NCI-H524 (cell line): ENCODE measurements at places on chromosomes 5 and 9.
A peak's percentile ranks its signal among the peaks of the same experiment; 100 is the strongest.

DNA sequence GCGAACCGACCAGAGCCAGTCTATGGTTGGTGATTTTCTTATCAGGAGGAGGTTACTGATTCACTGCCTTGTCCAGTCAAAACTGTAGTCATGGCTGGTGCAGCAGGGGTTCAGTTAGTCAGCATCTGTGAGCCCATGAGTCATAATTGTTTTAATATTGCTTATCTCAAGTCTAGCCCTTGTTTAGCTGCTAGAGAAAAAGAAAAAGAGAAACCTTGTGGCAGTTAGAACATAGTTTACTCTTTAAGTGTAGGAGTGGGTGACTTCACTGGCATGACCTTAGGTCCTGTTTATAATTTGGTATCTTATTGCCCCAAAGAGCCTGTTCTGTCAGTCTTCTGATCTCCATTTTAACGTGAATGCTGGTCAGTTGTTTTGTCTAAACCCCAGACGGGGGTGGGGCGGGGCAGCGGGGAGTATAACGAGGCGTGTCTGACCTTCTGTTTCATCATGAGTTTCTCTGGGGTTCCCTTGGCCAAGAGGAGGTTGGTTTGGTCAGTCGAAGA, 76.9 kb upstream of the NFIL3 start:
- DNase-seq, result no peak

GRCh38 chr5:4130819-4131218, 535.2 kb downstream of the IRX1 start:
- no peak for DNase-seq

DNA sequence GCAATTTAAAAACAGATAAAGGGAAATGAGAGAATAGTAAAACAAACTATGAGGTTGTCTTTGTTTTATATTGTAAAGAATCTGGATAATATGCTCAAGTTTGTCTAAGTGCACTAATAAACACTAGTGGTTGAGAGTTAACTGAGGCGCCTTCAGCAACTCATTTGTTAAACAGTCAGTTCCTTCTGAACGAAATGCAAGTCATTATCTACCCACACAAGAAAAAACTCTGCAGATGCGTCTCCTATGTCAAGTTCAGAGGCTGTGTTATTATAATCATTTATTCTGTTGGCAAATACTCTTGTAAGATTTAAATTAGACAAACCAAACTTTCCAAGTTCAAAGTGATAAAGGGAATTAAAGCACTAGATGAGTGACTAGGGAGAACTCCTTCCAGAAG, 20.3 kb upstream of the PCA3 start:
- no peak for DNase-seq

- no peak for DNase-seq
Observed at GRCh38 chr9:96626912-96627311, 7.3 kb upstream of the CDC14B start.

DNA sequence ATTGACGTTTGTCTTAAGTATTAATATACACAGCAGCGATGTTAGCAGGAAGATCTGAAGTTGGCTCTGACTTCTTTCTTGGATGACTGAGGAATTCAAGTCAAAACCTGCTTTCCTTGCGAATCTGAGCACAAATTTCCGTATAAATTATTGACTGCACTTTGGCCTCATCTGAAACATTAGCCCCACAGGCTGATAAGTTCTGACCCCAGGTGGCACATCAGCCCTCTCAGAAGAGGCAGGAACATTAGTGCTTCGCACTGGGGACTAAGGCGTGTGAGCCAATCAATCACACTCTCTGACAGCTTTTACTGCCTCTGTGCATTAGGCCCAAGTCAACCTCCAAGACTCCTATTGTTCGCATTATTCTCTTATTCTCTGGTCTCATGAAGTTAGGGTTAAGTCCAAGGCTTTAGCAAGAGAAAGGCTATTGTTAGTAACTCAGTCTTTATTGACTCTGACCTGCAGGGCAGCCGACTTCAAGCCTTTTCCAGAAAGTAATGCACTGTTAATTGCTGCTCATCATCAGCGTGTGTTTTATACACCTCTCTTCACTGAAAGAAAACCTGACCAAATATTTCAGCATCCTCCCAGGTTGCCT, 84.2 kb downstream of the ZNF608 start:
- peak; percentile 43 for DNase-seq

DNA sequence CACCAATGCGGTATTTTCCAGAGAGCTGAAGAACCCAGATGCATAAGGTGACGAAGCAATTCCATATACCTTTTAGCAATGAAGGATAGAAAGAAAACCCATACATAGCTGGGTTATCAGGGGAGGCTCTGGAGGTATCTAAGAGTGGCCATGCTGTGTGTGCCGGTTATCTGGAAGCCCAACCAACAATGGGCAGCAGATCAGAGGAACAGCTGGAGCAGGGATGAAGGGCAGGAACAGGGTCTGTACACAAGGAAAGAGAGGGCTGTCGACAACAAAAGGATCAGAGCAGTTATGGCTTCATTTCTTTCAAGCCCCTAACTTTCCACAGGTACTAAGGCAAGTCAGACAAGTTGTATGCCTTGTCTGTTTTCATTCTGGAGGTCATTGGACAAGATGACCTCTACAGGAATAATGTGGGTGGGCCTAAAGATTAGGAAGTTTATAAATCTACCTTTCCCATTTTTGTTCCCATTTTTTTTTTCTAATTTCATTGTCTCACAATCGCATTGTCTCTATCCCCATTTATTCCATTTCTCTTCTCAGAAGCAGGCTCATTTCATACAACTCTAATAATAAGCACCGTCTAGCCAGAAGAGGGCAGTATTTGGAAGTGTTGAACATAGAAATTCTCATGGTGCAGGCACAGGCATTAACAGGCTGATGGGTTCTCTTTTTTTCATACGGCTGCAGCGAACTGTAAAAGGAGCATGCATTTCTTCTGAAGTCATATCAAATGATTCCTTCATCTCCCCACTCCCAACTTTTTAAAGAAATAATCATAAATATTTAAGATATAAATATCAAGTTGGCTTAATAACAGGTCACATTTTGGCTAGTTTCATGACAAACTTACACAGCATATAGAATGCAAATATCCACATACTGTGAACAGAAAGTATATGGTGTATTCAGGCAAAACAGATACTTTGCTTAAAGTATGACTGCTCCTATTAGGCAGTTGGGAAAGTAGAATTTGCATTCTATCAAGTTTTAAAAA, 63.5 kb downstream of the ZNF474 start:
- DNase-seq, result peak; percentile 36

- peak; percentile 36 for DNase-seq
Observed at GRCh38 chr5:143057580-143057999, 287.4 kb downstream of the ARHGAP26 start.

- DNase-seq, result no peak
Observed at GRCh38 chr5:60259730-60260129, 366.2 kb upstream of the PDE4D start.

GRCh38 chr5:149271716-149272563, at the start of gene AFAP1L1:
Gene AFAP1L1, plus strand, starts transcription at chr5:149271859. Its CDS starts 110 bp downstream, at chr5:149271969.
- peak; percentile 29 for DNase-seq

DNA sequence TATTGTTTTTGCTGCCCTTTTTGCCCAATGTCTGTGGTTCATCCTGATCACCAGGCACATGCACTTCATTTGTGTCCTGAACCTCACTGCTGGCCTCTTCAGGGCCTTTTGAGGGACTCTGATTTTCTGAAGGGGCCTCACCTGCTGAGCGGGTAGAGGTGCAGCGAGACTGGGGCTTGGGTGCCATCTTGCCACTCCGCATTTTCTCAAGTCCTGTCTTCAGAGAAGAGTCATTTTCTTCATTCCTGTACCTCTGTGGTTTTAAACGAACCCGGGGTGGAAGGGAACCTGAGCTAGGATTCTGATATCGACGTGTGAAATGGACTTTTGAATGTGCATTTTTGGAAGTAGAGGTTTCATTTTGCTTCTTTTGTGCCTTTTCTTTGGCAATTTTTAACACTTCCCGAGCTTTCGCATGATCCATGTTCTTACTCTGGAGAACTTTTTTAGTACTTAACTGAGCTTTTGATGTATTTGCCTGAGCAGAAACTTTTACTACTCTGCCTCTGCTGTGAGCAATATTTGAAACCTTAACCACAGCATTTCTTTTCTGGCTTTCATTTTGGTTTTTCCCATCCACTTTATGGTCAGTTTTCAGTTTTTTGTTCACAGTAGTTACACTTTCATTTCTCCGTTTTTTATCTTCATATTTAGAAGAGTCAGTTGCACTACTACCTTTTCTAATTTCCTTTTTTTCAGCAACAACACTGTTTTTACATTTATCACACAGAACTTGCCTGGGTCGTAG, 26.1 kb downstream of the PWWP2A start:
- DNase-seq, result no peak

GRCh38 chr5:158513490-158514318, 586.0 kb downstream of the EBF1 start:
- no peak for DNase-seq

DNA sequence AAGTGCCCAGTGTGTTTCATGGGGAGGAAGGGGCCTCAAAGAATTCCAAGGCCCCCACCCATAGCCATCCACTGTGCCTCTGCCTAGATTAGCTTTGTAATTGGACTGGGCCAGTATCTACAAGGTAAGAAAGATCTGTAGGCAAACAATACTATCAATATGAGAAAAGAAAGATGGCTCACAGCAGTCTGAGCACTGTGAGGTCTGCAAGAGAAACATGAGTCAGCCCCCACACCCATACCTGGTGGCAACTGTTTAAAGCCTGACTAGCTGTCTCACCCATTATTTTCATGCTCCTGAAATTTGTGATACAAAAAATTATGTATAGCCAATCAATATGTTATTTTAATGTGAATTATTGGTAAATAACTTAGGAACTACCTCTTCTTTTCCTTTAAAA, 10.0 kb upstream of the ZNF483 start:
- DNase-seq, result no peak

DNA sequence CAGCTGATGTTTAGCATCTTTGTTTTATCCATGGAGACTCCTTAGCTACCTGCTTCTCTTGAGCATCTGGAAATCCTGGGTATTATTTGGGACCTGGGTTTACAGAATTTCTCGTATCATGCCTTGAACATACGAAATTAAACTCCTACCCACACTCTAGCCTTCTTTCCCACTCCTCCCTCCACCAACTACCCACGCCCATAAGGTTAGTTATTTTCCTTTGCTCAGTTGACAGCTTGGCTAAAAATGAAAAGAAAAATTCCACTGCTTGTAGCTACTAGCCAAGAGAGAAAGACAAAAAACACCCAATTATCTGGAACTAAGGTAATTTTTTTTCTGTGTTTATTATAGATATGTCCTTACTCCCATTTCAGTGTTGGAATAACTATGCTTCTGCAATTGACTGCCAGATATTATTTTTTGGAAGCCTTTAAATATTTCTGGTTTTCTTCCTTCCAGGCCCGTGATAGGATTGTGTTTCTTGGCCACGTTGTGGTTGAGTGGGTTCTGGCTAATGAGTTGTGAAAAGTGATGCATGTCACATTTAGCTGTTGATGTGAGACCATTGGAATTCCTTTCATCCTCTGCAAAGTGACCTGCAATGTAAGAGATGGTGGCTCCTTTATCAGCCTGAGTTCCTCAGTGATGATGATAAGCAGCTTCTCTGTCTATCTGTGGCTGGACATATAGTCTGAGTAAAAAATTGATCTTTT, 308.1 kb downstream of the LRRC70 start:
- DNase-seq, result no peak

- DNase-seq, result peak; percentile 56
Observed at GRCh38 chr9:93072383-93072795, 13.9 kb downstream of the SUSD3 start.

DNA sequence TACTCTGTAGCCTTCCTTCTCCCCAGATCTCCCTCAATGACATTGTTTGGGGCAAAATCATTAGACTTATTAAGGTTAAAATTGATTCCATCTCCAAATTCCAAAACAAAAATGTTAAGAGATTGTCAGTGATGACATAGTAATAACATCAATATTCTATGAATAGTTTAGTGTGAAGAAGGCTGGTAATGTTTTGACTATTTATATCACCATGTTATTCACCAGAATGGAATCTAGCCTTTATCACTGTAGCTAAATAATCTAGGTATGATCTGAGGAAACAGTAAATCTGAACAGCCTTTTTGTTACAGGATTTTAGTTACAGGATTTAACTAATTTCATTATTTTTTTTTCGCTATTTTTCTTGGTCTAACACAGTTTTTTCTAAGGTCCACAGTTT, 929 bp upstream of the PLPP6 start:
- no peak for DNase-seq

DNA sequence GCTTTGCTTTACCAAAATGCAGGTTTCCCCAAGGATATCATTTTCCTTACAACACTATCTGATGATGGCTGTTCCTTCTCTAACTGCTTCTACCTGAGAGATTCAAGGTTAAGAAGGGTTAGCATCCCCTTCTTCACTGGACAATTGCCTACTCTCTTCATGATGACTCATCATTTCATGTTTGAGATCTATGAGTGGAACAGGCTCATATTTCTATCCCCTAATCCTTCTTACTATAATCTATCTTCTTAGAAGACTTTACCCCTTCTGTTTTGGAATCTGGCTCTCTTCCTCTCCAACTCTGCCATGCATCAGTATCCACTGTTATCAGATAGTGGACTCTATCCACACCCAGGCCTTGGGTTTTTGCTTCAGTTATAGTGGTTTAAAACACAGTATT, 54.3 kb downstream of the NR3C1 start:
- DNase-seq, result peak; percentile 1

DNA sequence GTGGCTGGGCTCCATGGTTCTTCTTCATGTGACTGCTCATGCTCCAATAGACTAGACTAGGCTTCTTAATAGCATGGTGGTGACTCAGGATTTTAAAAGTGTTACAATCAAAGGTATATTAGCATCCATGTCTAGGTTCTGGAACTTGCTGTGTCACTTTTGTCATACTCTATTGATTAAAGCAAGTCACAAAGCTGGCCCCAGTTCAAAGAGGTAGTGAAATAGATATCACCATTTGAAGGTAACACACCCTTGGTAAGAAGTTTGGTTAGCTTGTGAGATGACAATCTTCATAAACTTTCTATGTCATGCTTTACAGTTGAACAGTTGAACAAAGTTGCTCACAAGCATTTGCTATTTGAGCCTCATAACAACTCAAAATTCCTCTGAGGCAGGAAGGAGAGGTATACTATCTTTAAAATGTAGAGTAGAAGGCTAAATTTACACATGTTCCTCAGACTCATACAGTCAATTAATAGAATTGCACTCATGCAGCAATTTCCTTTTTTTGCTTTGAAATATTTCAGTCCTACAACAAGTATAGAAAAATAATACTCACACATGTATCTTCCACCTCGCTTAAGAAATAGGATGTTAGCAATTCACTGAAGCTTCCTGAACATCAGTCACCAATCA, 56.8 kb upstream of the TMEM252 start:
- DNase-seq, result no peak

DNA sequence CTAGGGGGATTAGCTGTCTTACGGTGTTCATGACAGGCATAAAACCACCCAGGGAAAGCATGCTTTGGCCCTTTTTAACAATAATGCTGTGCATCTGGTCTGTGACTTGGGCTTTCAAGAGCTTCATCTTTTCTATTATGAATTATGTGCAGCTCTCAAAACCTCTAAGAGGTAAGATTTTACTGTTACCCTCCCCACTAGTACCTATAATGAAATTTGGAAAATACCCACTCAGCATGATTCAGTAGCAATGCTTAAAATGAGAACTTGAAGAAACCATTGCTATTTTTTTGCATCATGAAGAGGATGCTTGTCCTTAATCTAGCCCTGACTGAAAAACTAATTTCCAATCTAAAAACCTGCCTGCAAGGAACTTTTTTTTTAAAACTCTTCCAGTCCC, 5.8 kb upstream of the LHFPL2 start:
- DNase-seq, result peak; percentile 44
